ENCODE measurements at places on chromosomes 11 and 22. TPM values are rescaled to one million over a fixed set of nuclear protein-coding genes. Genes with fewer than 3 reads are reported as not detected.

- DNase-seq, result no peak
These were observed 573.8 kb upstream of the FAT3 start for GRCh38 chr11:91650802-91651201.

DNA sequence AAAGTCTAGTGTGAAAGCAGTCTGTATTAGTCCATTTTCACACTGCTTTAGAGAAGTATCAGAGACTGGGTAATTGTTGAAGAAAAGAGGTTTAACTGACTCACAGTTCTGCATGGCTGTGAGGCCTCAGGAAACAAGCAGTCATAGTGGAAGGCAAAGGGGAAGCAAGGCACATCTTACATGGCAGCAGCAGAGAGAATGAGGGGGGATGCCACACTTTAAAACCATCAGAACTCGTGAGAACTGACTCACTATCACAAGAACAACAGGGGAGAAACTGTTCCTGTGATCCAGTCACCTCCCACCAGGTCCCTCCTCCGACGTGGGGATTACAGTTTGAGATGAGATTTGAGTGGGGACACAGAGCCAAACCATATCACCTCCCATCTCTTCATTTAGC is 13.8 kb upstream of the TUBA8 start:
- DNase-seq, result no peak

DNA sequence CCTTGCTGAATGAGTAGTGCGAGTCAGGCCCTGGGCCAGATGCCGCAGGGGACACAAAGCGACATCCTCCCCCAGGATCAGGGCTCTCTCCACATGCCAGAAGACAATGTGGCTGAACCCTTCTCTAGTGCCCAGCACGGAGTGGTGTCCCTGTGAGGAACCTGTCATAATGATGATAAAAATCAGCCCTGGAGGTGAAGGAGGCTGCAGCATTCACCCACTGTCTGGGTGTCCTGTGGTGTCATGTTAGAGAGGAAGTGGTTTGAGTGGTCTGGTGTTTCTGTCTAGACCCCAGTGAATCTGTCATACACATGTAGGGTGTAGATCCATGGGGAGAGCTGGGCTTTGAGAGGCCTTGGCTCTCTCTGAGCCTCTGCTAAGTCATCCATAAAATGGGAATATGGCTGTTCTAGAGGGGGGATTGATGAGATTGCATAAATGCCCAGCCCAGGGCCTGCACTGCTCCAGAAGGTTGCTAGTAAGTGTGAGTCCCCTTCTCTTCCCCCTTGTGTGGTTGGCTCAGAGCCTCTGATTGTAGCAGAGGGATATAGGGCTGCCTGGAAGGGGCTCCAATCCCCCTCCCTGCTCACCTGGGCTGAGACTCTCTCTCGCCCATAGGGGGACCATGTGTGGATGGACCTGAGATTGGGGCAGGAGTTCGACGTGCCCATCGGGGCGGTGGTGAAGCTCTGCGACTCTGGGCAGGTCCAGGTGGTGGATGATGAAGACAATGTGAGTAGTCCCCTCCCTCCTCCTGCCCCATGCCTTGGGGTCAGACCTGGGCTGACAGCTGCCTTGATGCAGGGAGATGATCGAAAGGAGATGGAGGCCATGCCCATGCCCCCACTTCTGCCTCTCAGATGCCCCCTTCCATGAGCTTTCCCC is 14.3 kb downstream of the MYO7A start:
- DNase-seq, result no peak

GRCh38 chr22:25390297-25391240 is 171.1 kb downstream of the CRYBB2 start:
- no peak for DNase-seq

DNA sequence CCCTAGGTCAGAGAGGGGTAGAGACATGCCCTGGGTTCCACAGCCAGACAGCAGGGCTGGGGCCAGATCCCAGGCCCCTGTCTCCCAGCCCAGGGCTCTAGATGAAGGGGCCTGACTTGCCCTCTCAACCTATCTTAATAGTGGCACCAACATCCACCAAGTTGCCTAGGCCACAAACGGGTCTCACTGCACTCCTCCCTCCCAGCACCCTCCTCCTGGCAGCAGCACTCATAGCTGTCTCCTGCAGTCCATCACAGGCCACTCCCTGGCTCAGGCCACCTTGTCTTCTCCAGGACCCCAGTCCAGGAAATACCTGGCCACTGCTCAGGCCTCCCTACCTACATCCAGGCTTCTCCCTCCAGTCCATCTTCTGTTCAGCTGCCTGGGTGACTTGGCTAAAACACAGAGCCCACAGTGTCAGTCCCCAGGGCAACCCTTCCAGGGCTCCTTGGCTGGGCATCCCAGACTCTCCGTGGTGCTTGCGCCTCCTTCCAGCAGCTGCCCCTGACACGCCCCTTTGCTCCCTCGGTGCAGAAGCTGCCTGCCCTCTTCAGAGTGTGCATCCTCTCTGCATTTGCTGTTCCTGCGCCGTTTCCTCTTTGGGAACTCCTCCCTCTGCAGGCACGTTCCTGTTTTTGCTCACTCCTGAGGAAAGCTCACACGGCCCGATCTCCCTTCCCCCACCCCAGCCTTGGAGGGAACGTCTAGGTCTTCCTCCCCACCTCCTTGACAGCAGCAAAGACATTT is 40.5 kb downstream of the LRRC32 start:
- DNase-seq, result no peak

- no peak for DNase-seq
These were observed 2.9 kb downstream of the SYVN1 start for GRCh38 chr11:65131417-65131776.

GRCh38 chr11:62902932-62903331 is 18.2 kb downstream of the CHRM1 start:
- DNase-seq, result no peak

GRCh38 chr11:15347969-15348734 is 233.4 kb downstream of the INSC start:
- no peak for DNase-seq

DNA sequence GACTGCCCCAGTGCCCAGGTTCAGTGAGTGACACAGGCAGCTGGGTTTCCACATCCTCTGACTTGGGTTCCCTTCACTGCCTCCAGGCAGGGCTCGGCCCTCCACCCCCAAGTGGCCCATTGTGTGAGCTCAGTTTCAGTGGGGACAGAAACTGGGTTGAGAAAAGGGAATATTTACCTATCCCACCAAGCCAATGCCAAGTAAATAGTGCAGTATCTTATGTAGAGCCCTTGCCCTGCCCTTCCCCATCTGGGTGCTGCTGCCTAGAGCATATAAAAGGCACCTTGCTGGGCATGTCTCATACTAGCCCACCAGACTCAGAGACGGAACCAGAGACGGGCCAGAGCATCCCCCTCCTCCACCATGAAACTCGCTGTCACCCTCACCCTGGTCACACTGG is at the start of gene SCGB1A1:
TSS of gene SCGB1A1 (plus strand) at position 301 of the 400 bp plus-strand sequence. CDS start at position 364, 63 bp downstream.
- DNase-seq, result no peak

GRCh38 chr11:40166892-40167291 is 1292.6 kb downstream of the LRRC4C start:
- peak; percentile 64 for DNase-seq

DNA sequence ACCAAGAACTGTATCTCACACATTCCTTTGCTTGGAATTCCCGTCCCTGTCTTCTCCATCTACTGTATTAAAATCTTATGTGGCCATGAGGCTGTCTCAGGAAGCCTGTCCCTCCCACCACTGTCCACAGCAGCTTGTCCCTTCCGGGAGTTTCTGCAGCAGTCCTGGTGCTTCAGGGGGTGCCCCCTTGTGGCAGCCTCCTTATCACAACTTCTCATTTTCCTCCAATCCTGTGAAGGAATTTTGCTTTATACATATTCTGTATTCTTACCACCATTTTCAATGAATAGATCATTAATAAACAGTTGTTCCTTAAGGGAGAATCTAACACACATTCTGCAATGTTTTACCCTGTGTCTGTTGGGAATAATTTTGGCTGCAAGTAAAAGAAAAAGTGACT is 220.4 kb upstream of the RAG2 start:
- DNase-seq, result peak; percentile 61

DNA sequence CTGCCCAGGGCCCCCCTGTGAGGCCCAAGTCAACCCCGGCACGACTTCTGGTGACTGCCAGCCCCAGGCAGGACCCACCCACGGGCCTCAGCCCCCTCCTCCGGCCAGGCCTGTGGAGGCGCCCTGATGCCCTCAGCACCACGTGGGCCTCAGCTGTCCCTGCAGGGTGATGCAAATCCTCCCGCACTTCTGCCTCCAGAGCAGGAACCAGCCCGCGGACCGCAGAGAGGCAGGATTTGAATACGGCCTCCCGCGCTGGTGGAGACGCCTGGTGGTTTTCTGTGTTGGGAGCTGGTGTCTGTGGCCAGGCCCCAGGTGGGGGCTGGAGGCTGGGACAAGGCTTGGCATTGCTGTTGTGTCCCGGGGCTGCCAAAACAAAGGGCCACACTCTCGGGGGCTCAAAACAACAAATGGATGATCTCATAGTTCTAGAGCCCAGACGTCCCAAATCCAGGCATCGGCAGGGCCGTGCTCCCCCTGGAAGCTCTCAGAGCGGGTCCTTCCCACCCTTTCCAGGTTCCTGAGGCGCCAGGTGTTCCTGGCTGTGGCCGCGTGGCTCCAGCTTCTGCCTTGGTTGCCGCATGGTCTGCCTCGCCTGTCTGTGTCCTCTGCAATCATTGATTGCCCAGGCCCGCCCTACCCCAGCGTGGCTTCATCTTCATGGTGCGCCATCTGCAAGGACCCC is 19.4 kb downstream of the TRPM5 start:
- no peak for DNase-seq

DNA sequence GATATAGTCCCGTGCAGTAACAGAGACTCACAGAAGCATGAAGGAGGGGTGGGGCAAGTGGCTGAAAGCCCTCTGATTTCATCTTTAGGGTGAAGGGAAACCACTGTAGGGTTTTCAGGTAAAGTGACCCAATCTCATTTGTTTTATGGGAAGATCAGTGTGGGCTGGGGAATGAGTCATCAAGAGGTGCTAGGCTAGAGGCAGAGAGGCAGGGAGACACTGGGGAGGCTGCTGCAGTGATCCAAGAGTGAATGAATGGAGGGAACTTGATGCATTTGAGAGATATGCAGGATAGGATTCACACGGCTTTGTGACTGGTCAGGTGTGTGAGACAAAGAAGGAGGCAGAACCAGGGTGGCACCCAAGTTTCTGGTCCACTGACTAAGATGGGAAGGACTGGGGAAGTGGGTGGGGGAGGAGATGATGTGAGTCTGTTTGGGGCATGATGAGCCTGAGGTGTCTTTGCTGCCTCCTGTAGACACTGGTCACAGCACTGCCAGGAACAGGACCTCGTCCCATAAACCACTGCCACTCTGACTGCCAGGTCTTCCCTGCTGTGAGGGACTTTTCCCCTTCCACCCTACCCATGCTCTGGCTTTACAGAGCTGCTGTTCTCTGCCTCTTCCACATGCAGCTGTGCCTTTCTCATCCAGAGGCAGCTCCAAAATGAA is 239.0 kb downstream of the TENM4 start:
- DNase-seq, result no peak

Gene AGBL2
- 1.5 TPM for total RNA-seq

Gene SCN4B
- total RNA-seq, result not detected

Gene DBX1
- not detected for total RNA-seq

Gene GSTT2B
- 0.89 TPM for total RNA-seq

Gene IL17REL
- total RNA-seq, result 0.03 TPM

Gene OR2D2
- total RNA-seq, result not detected

Gene ACR
- total RNA-seq, result not detected

Data from HT-29 (cell line).